Central memory CD8-positive, alpha-beta T cell (primary cell): ENCODE measurements at places on chromosomes 16 and 17.
A peak's percentile ranks its signal among the peaks of the same experiment; 100 is the strongest.

- no peak for DNase-seq
These were observed 12.4 kb downstream of the UBALD2 start for GRCh38 chr17:76277300-76278267.

GRCh38 chr17:74205274-74205673 is 1.8 kb downstream of the RPL38 start:
- DNase-seq, result no peak

DNA sequence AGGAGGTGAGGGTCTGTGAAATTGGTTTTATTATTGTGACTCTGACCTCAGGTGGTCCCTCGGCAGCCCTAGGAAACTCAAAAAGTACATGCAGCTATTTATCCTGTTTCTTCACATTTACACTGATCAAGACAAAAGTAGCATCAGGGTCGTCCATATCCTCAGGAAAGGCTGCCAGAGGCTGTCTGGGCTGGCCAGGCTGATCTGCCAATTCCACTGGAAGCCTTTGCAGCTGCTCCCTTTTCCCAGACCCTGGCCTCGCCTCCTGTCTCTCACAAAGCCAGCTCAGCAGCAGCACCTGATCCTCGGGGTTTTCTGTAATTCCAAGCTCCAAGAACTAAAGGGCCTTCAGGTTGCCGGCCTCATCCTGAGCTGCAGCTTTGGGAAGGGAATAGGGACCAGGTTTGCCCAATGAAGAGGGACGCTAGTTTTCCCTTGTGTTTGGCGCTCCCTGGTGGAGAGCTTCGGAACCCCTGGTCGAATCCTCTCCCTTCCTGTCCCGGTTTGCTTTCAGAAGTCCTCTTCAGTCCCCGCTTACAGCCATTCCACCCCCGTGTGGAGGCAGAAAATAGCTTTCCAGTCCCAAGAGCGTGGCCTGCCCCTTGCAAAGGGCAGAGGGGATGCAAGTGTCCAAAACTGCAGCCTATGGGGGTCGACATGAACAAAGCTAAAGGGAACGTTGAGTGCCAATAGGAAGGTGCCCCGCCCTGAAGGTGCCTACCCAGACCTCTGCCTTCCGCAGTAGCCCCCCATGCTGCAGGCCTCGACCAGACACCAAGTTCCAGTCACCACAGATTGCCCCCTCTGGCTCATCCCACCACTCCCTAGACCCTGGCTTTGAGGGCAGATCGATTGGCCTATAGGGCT is 13.4 kb downstream of the MFSD6L start:
- DNase-seq, result peak; percentile 32

DNA sequence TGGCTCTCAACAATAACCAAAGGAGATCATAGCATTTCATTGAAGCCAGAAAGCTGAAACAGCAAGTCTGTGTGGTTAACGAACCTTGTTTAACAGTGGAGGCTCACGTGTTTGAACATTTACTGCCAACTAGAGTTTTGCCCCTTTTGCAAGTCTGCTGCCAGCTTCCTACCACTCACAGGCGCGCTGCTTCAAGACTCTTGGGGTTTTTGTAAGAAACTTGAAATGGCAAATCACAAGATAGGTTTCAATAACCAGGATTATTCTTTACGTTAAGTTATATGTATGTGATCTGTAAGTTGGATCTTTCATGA is 1.2 kb downstream of the SNTB2 start:
- no peak for DNase-seq
